ENCODE measurements at places on chromosomes 6 and 20. TPM values are rescaled to one million over a fixed set of nuclear protein-coding genes. Genes with fewer than 3 reads are reported as not detected.

The LPA gene
- not detected for total RNA-seq

The CLDN20 gene
- total RNA-seq, result not detected

The LRRC73 gene
- not detected for total RNA-seq

The ENPP5 gene
- total RNA-seq, result 11.7 TPM

The CCN5 gene
- total RNA-seq, result 60.9 TPM

Measured in gastrocnemius medialis (tissue), 4 donors.